ENCODE measurements at places on chromosomes 16 and 17.

DNA sequence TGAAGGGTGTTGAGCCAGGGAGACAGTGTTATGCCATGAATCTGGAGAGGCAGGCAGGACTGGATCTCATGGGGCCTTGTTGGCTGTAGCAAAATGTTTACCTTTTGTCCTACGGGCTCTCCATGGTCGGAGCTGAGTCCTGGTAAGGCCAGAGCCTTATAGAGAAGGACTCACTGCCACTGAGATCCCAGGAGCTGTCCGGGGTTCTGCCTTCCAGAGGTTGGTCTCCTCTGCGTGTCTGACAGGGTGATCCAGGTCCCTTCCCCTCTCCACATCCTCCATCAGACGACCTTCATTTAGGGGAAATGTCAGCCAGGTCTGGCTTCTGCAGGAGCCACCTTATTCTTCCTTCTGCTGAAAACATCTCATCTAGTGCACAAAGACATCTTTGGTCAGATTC lies 285.2 kb upstream of the N4BP1 start:
- no peak for DNase-seq

DNA sequence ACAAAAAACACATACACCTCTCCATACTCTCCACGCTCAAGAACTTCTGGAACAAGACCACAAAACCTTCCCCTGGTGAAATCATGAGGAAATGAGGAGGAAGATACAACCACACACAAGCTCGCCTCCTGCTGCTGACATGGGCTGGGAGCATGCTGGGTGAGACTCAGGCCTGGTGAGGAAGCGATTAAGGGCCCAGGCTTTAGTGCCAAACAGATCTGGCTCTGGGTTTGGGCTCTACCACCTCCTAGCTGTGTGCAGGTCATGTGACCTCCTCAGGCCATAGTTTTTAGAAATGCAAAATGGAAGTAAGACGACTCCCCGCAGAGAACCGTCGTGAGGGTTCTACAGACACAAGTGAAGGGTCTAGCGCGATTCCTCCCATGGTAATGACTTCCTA lies 41.3 kb downstream of the VAC14 start:
- DNase-seq = no peak

DNA sequence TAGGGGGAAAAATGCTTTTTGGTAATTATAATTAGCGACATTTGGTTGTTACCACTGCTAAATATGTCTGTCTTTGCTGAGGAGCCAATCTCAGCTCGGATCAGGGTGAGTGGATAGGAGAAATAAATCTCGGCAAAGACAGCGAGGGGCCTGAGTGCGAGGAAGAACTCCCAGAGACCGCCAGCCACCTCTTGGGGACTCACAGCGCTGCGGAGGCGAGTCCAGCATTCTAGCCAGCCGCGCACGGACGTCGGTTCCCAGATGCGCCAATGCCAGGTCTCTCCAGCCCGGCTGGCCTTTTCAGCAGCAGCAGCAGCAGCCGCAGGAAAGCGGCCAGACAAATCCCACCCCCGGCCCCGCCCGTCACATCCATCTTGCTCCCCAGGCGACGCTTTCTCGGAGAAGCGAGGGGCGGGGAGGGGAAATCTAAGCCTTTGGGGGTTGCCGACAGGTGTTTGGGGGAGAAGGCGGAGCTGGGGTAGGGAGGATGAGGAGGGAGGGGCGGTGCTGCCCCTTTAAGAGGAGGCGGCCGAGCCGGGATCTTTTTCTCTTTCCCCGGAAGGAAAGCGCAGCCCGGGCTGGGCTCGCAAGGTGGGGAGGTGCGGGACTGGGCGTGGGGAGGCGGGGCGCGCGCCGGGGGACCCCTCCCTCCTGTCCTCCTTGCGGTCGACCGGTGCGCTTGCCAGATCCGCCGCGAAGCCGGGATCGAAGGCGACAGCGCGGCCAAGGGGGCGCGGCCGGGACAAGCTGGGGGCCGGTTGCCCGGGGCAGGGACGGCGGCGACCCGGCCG lies at the start of gene ITGA3:
Gene ITGA3, plus strand, starts transcription at position 685 of the 791 bp plus-strand sequence. CDS start 330 bp downstream, outside the sequence.
- no peak for DNase-seq

- no peak for DNase-seq
Measured at GRCh38 chr16:14011846-14012245, 59.3 kb upstream of the MRTFB start.

DNA sequence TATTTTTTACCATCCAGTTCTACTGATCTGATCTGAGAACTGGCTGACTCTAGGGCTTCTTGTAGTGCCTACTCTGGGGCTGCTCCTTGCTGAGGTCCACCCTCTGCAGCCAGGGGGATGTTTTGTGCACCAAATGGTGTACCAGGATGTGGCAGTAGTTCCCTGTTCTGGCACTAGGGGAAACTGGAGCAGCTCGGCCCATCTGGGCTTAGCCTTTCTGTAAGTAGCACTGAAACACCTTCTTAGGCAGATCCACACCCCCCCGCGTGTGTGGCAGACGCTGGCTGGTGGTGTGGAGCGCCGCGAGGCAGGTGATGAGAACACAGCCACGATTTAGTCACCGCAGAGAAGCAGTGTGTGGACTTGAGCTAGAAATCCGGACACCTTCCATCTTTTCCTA lies 17.0 kb downstream of the DUSP14 start:
- DNase-seq = no peak

GRCh38 chr16:82328881-82329469 lies 159.0 kb upstream of the MPHOSPH6 start:
- no peak for DNase-seq
